ENCODE measurements at places on chromosomes 11 and 22.

- no peak for DNase-seq
These were observed 73.3 kb downstream of the FAM76B start for GRCh38 chr11:95716266-95716665.

GRCh38 chr22:36048911-36049677, 20.5 kb upstream of the RBFOX2 start:
- DNase-seq: no peak

- no peak for DNase-seq
These were observed 83.8 kb upstream of the ATXN10 start for GRCh38 chr22:45587638-45588505.

DNA sequence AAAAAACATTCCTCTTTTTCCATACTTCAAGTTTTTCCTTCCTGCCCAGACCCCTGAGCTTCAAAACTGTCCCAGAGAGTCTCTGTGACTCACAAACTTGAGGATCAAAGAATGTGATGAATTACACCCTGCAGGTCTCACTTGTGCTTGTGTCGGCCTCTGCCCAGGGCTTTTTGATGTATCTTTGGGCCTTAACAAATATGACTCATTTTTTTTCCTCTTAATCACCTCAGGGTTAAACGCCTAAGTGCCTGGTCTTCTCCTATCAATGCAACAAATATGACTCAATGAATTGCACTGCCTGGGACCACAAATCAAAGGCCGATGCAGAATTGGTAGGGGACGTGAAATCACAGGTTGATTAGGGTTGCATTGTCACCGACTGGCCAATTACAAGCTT, 267.7 kb downstream of the LARGE1 start:
- DNase-seq: no peak

DNA sequence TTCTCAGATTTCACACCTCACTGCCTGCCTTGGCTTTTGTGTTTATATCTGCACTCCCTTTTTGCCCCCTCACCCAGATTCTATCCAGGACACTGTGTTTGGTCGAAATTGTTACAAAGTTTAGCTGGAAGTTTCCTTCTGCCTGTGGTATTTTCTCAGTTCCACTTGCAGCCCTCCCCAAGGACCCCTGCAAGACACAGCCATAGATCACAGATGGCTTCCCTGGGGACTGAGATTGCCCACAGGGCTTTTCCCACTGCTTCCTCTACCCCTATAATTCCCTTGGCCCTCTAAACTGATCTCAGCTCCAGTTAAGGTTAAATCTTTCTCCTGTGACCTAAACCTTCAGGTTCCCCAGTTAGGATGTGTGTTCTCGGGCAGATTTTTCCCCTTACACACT, 146.1 kb upstream of the C11orf87 start:
- DNase-seq: no peak

DNA sequence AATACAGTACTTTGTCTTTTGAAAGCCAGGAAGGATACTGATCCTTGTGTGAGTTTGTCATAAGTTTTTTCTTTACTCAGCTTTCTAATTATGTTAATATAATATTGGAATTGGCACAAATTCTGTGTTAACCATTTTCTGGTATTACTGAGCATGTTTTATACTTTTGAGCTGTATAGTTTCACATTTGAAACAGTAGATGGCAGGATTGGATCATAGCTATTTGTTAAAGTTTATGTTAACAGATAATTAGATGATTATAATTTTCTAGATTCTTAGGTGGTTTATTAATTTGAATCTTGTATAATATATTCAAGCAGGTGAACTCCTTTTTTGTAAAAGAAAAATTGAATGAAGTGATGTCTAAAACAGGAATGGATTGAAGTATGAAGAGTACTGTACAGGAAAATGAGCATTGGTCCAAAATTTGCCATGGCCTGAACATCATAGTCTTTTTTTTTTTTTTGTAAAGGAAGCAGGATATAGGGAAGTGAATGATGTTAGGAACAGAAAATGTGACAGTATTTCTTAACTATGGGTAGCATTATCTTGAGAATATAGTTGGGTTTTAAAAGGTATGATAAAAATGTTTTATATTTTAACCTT, 102.0 kb downstream of the CYP2R1 start:
- DNase-seq: no peak

- no peak for DNase-seq
These were observed 43.5 kb upstream of the MYO18B start for GRCh38 chr22:25698461-25698860.

DNA sequence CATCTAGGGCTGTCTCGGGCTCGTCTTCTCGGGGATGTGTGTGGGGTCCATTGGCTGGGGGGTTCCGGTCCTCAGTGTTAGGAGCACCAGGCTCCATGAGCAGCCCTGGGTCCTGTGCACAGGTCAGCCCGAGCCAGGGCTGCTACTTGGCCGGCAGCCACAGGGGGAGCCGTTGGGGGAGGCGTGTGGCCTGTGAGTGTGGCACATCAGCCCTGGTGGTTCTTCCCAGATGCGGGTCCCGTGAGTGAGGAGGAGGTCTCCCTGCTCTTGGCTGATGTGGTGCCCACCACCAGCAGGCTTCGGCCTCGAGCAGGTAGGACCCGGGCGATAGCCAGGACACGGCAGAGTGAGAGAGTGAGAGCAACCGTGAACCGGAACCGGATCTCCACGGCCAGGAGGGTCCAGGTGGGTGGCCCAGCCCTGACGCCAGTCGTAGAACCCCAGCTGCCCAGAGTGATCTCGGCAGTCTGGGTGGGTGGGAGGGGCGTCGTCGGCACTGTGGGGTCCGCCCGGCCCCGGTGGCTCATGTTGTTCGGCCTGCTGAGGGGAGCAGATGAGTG, 18.5 kb downstream of the IRF7 start:
- no peak for DNase-seq

DNA sequence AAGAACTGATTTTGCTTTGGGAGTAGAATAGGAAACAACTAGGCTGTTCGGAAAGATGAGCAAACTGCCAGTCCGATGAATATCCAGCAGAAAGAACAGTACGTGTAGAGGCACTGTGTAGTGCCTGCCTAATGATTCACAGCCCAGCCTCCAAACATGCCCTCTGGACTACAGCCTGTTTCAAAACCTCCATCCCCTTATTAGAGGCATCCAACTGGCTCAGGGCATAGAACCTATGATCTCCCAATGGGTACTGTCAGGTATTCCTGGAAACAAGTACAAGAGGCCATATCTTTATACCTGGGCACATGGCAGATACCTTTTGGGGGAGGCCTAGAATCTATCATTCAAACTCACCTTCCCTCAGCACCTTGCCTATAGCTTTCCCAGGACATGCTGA, 4.9 kb downstream of the RRP8 start:
- DNase-seq: no peak

DNA sequence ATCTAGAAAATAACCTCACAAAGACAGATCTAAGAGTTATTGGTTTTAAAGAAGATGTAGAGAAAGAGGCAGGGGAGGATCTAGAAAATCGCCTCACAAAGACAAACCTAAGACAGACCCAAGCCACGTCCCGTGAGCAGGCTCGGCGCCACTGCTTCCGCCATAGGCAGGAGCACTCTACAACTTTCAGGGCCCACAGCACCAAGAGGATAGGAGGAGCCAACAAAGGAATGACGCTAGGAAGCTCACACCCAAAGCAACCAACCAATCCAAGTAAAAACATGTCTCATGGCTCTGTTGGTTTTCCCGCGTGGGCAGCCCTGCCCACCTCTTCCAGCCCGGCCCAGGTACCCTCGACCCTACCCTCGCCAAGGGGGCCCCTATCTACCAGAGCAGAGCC, 4167.4 kb upstream of the OR11H1 start:
- DNase-seq: no peak

- DNase-seq: no peak
These were observed 612.8 kb downstream of the INSC start for GRCh38 chr11:15727520-15727914.

GRCh38 chr11:110086892-110087309, 6.3 kb upstream of the ZC3H12C start:
- DNase-seq: no peak

DNA sequence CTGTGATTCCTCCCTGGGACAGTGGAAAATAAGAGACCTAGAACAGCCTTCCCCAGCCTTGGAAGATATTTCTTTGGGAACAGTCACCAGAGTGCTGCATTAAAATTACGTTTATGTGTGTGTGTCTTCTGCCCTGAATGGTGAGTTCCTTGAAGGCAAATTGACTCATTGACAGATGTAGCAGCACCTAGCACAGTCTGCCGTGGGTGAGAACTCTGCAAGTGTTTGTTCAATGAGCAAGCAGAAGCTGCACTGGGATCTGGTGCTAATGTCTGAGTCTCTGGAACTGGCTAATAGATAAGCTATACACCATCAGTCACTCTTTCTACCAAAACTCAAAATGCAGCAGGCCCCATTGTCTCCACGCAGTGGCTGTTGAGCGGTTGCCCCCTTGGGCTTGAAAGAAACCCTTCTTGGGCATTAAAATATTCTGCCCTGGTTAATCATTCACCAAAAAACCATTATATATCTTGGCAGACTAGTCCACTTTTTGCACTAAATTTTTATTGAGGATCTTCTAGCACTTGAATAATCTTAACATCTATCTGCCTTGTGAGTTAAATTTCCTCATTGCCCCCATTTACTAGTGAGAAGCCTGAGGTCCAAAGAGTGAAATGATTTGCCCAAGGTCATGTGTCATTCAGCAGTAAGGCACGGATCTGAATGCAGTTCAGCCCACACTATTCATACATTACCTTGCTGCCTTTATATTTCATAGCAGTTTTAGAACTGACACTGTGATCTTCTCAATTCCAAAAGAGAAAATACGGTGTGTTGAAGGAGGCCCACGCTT, 87.8 kb upstream of the GALNT18 start:
- no peak for DNase-seq

GRCh38 chr22:43571181-43571580, 159.4 kb downstream of the MPPED1 start:
- DNase-seq: no peak

- DNase-seq: no peak
These were observed 123.3 kb upstream of the RASSF10 start for GRCh38 chr11:12885717-12886239.

DNA sequence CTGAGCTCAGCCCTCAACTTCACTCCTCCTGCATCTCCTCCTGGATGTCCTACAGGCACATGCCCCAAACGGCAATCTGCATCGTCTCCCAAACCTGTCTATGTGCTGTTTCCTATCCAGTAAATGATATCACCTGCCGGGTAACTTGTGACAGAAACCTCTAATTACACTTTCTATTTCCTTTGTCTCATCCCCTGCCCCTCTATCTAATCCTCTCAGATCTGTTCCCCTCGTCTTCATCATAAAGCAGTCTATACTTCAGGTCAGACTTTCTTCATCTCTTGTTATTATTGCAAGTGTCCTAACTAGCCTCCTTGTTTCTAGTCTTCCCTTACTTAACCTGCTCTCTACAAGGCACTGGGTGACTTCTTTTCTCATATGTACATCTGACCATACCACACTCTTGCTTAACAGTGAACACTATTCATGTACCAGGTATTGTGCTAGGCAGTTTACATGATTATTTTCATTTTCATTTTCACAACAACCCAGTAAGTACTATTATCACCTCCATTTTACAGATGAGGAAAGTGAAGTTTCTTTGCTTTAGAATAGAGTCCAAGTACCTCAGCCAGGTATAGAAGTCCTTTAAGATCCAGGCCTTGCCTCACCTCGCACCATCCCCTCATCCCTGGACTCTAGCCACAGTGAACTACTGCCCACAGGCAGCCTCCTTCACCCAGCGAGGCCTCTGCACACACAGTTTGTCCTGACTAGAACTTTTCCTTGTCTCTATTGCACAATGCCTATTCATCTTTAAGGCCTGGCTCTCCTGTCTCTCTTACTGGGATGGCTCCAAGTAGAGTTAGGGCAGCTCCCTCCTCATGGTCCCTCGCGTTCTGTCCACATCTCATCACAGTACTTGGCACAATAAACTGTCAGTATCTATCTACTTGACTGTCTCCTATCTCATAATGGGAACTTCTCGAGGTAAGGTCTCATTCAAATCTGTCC, 22.1 kb upstream of the UCP3 start:
- no peak for DNase-seq

- DNase-seq: no peak
These were observed 569 bp downstream of the POLA2 start for GRCh38 chr11:65262381-65262680.

DNA sequence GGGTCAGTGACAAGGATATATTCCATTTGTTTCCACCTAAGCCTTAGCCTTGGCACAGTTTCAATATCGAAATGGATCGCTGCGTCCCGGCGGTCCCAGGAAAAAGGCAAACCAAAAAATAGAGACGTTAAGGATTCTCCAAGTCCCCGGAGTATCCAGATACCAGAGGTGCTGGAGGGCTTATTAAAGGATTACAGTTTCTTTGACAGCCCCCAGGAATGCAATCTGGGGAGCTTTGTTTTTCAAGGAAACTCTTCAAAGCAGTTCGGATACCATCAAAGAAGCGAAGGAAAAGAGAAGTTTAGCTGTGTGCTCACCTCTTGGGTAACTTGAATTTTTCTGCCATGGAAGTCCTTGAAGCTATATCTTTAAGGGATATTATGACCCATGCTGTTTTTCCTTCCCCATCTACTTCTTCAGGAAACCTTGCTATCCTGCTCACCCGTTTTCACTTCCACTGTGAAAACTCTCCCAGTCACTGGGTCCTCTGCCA, 600 bp upstream of the GPR83 start:
- DNase-seq: no peak

GRCh38 chr22:36246718-36247117, 6.2 kb upstream of the APOL1 start:
- no peak for DNase-seq

DNA sequence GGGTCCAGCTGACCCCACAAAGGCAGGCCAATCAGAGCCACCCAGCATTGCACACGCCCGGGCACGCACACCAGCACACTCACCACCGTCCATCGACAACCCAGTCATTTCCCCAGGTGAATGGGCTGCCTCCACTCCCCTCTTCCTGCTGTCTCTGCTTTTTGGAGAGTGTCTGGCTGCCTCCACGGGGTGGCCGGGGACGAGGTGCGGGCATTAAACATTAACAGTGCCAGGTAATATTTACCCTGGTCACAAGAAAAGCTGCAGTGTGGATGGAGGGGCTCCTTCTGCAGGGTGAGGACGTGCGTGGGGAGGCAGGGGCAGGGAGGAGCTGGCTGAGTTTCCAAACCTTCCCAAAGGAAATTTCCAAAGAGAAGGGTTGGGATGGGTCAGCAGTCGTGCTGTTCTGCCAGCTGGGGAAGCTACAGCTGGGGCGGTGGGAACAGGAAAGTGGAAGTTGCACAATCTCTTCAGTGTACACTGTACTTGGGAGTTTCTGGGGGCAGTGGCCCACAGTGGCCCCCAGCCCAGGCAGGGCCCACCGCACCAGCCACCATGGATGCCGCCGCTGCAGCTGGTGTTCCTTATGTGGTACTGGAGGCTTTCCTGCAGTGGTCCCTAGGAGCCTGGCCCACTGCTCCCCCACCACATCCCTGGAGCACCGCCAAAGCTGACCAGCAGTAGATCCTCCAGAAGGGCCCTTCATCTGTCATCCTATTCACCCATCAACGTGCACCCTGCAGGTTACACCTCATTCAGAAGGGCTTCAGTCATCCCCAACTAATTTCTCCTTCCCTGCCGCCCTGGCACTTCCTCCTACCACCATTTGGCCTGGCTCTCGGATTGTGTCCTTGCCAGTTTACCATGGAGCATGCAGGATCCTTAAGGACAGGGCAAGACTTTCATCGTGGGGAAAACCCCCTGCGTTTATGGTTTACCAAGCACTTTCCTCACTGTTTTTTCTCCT, at the start of gene FXYD2:
Gene FXYD2, minus strand, starts transcription at position 174 of the 967 bp plus-strand sequence. Its CDS starts 66 bp downstream, at position 108.
- no peak for DNase-seq

Data from NT2/D1 (cell line).